Activated T-helper 9 cell treated with anti-CD3 and anti-CD28 coated beads, Interleukin-2, amount 50 U/mL, for 16 hours (primary cell): ENCODE measurements at places on chromosomes 1 and 21.
A peak's percentile ranks its signal among the peaks of the same experiment; 100 is the strongest.

DNA sequence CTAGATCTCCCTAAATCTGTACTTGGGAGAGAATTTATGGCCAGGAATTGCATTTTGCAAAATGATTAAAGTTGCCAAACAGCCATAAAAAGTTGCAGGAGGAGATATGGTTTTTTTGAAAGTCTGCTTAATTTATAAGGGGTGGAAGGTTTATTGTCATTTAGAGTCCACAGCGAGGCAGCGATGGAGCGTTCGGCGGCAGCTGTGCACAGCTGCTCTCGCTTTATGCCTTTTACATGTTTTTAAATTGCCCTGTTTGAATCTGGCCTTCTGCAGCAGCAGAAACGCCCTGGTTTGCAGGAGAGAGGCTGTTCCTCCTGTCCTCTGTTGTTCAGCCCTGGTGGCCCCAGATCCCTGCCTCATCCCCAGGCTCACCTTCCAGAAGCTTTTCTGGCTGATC, 144.9 kb upstream of the POU3F1 start:
- no peak for DNase-seq

- DNase-seq, result no peak
Observed at GRCh38 chr1:31444725-31445448, 31.9 kb downstream of the SERINC2 start.

DNA sequence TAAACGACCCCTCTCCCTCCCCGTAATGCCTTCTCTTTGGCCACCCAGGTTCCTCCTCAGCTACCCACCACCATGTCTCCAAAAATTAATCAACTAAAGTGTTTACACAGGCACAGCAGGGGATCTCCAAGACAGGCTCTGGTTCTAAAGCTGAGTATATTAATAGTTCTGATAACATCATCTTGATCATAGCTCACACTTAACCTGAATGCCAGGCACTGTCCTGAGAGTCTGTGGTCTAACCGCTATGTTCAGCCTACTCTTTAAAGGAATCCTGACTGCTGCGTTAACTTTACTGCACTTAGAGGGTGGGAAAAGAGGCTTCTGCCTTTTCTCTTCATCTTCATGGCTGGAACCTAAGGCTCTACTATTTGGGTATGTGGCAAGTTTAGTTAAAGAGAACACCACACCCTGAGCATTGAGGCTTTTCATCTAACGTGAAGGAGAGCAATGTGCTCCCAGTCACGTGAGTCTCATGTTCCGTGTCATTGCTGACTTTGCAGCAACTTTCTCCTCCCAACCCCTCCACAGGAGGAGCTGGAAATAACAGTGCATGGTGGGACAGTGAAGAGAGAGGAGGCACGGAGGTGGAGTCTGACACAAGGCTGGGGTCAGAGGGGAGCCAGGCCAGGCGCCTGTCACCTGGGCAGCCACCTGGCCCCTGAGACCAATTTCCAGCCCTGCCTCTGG, 86.4 kb downstream of the FAM78B start:
- no peak for DNase-seq

GRCh38 chr1:78240755-78241154, 195.0 kb downstream of the GIPC2 start:
- DNase-seq, result no peak

DNA sequence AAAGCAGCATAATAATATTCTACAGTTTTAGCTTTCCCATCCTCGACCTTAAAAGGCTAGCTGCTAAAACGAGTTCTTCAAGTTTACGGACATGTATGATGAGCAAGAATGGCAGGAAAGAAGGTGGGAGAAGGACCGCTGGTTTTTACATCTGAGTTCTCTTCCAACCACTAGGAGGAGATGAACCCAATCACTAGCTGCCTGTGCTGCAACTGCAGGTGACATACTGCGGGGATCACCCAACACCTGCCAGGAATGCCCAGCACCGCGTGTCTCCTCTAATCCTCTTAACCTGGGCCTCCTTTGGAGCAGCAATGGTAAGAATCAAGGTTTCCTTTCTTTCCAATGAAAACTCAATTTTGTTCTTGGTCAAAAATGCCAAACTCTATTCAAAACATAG, 23.5 kb downstream of the TOR3A start:
- DNase-seq, result no peak

- no peak for DNase-seq
Observed at GRCh38 chr1:32071758-32072621, 749 bp upstream of the TMEM39B start.

DNA sequence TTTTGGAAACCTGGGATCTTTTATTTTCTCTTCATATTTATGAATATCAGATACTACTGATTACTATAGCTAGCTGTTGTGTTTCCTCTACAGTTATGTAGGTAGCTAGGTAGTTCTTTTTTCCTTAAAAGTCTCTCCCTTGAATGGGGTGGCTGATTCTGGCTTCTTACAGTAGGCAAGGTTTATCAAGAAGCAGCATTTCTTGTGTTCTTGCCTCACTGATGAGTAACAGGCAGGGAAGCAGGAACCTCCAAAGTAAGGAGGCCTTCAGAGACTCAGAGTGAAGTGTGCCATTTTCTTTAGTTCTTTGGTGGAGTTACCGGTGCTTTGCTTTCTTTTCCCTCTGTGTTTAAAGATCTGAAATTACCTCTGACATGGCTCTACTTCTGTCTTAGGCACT, 56.0 kb downstream of the ZMYM4 start:
- no peak for DNase-seq

DNA sequence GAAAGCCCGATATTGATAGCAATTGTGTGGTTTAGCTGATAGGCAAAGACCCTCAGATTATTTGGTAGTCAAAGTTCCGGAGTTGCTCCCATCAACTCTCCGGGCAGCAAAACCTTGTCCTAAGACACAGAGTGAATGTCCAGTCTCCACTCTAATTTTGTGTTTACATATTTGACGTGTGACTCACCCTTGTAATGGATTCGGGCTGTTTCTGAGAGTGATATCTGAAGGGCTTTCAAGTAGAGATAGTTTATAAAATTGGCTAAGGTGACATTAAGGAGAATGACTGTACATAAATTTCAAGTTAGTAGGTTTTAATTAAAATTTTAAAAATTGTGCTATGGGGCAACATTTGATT, 154.2 kb downstream of the CNIH3 start:
- no peak for DNase-seq

- no peak for DNase-seq
Observed at GRCh38 chr21:44509539-44509938, 30.5 kb downstream of the KRTAP10-1 start.

- DNase-seq, result no peak
Observed at GRCh38 chr1:31897526-31898100, 40.6 kb downstream of the PTP4A2 start.

GRCh38 chr1:153025797-153026196, 5.2 kb upstream of the SPRR1B start:
- no peak for DNase-seq

GRCh38 chr1:114130846-114131525, 22.7 kb downstream of the SYT6 start:
- DNase-seq, result no peak

GRCh38 chr21:45558044-45558721, 15.9 kb upstream of the SLC19A1 start:
- no peak for DNase-seq

GRCh38 chr21:31710586-31710985, 21.3 kb downstream of the SCAF4 start:
- no peak for DNase-seq

DNA sequence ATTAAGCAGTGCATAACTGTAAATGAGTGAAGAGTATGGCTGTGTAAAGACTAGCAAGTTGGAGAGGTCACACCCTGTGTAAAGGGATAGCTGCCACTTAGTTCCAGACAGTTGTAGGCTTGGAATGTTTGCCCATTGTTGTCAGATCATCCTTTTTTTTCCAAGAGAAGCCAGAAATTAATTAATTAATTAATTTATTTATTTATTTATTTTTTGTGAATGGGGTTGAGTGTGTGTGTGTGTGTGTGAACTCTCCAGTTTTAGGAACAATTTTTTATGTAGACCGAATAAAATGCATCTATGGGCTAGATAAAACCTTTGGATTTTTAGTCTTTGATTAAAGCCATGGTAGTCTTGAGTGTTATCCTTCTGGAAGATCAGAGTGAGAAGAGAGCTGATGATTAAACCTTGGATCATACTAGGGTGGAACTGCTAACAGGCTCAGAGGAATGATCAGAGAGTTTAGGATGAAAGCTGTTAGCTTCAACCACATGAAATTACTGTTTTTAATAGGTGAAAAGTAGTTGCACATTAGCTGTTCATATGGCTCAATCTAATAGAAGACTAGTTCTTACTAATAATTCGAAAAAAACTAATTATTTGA, 58.4 kb downstream of the OSBPL9 start:
- no peak for DNase-seq

- no peak for DNase-seq
Observed at GRCh38 chr1:28067523-28068090, 20.8 kb downstream of the EYA3 start.

- no peak for DNase-seq
Observed at GRCh38 chr1:243447844-243448243, 192.0 kb downstream of the SDCCAG8 start.

DNA sequence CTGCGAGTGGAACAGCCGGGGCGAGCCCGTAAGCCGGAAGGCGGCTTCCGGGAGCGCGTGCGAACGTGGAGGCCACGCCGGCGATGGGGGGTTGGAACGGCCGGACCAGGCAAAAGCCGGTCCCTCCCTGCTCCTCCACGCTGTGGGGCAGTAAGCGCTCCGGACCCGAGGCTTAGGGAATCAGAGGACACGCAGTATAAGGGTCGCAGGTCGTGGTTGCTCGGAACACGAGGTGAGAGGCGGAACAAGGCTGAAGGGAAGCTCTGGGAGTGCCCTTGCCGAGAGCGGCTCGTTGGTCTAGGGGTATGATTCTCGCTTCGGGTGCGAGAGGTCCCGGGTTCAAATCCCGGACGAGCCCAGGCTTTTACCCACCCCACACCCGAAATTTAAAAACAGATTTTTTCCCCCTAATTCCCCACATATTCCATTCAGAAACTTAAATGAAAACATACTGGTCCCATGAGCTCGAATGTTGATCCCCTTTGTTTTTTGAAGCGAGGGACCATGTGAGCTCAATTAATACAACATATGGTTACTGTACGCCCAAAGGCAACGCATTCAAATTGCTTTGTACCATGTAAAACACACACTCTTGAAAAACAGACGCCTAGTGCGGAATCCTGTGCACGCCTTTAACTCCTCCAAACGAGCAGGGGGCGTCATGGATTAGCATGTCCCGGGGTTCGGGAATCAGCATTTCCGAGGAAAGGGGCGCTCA, 7.2 kb upstream of the MPZL1 start:
- DNase-seq, result peak; percentile 79
